ENCODE measurements at places on chromosomes 6 and 20.

- peak; percentile 43 for DNase-seq
Observed at GRCh38 chr20:40849456-40849855, 160.4 kb upstream of the MAFB start.

DNA sequence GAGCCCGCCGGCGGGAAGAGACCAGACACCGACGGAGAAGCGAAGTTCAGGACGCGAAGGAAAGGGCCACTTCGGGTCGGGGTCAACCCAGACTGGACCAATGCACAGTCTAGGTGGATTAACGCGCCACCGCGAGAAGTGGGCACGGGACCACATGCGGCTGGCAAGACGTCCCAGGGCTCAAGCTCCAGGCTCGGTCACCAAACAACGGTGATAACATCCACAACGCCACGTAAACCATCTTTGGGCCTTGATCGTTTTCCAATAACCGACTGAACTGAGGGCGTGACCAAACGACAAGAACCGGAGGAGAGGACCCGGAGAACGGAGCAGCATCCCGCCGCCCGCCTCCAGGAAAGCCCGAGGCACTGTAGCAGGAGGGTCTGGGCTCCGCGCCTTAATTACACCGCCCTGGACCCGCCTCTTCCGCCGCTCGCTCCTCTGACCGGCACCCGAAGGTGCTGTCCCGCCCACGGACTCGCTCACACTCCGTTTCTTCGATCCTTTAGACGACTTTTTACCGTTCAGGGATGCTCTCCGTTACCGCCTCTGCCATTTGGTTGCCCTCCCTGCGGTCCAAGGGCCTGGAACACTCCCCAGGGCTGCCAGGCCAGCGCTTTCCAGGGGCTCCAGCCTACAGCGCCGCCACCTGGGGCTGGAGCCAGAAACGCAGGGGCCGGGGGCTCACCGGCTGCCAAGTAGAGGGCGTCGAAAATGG, 44.1 kb downstream of the DPPA5 start:
- DNase-seq, result peak; percentile 35

- DNase-seq, result no peak
Observed at GRCh38 chr6:134830194-134830593, 119.7 kb downstream of the ALDH8A1 start.

GRCh38 chr20:35508493-35509218, 20.8 kb downstream of the C20orf173 start:
- no peak for DNase-seq

DNA sequence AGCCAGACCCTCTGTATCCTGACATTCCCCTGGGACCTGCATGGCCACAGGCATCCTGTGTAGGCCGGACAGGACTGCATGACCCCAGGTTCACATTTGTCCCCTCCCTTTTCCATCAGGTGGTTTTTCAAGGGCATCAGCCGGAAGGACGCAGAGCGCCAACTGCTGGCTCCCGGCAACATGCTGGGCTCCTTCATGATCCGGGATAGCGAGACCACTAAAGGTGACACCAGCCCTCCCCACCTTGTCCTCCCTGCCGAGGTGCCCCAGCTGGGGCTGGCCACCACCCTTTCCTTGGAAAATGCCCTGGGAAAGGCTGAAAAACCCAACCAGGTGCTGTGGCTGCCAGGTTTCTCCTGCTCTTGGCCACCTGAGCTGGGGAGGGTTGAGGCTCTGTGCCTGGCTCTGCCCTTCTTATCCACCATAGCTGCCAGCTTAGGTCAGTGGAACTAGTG, 27.6 kb downstream of the HCK start:
- DNase-seq, result no peak

Measured in kidney capillary endothelial cell (primary cell).